NCI-H2171 treated with DMSO at 0.1 percent for 48 hours (cell line): ENCODE measurements at places on chromosomes 4 and X.

DNA sequence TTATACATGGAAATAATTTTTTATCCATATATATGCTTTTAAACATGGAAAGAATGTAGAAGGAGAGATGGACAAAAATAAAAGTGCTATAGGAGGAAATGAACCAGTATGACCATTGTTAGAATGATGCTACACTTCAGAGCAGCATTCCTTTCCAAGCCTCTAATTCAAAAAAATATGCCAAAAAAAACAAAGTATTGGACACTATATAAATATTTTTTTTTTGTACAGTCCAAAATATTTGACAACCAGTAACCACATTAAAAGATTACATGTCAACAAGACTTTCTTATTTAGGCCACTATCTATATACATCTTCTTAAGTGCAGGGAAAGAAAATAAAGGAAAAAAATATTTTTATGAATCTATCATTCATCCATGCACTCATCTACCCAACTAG lies 198.6 kb downstream of the LRBA start:
- no peak for DNase-seq

DNA sequence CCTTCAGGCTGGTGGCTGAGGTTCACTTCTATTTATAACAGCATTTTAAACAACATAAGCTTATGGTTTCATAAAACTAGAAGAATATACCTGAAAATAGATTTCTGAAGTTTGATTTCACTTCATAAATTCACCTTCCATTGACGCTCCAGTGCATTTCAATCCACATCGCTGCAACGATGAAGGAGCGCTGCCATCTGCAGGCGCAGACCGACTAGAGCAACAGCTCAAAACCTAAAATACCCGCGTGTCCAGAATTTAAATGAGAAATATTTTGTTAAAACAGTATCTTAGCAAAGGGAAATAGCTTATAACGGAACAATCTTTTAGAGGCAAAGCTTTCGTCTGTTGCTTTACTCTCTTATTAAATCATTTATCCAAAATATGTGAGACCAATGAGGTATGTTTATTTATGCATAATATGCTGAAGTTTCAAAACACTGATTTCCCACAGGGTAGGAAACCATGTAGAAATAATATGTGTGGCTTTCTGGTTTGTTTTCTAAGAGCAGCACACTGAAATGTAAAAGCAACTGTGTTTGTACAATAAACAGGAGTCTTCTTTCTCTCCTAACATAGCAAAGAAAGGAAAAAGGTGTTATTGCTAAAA lies 816.4 kb upstream of the FRG1 start:
- DNase-seq = no peak

DNA sequence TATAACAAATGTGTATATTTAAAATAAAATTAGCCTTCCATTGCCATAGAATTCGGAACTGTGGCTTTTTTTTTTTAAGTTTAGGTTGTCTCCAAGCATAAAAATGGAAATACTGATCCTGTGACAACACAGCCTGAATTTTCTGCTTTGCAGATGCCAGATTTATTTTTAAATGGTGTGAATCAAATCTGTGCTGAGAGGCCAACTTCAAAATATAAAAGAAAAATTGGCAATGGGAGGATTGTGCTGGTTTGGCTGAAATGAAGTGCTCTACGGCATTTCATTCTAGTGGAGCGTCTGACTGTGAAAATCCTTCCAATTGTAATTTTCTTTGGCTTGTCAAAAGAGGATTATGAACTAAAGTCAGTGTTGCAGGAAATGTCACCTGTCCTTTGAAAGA lies 580.3 kb upstream of the ZFP42 start:
- no peak for DNase-seq

- DNase-seq = no peak
Observed at GRCh38 chrX:19814240-19814639, 73.2 kb downstream of the SH3KBP1 start.

DNA sequence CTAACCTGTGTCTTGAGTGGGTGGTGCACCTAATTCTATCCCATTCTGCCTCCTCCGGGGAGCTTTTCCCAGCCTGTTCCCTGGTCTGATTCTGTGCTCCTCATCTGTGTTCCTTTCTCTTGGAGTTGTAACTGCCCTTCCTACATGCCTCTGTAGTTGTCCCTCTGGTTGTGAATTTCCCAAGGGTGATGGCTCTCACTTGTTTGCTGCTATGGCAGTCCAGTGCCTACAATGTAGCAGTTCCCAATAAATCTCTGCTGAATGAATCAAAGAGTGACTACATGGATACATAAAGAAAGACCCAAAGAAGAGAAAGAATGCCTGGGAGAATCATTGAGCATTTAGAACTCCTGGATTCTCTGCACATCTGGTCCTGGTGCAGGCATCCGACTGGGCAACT lies 141.6 kb downstream of the HS3ST1 start:
- DNase-seq = no peak

GRCh38 chr4:626201-627091 lies 1.1 kb downstream of the PDE6B start:
- no peak for DNase-seq

DNA sequence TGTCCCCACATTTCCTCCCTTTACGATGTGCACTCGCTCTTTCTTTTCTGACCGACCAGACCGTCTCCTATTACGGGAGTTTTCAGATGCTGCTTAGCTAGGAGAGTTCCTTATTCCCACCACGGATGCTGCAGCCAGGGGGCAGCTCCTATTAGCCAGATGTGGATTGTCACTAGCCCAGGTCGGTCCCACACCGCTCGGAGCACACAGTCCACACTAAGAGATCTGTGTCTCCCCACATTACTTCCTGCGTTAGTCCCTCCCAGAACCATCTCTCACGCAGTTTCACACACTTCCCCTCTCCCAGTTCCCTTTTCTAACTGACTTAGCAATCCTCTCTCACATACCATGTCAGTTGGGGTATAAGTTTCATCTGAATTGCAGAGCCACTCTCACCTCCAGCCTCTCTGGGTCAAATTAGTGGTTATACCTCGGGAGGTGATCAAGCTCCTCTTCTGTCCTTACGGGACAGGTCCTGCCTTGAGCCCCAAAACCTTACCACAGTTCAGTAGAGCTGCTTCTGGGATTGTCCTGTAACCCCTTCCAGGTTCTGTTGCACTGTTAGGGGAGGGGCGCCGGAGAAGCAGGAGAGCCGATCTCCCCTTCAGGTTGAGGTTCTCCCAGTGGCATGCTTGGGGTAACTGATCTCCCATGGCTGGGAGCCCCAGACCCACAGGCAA lies 28.2 kb downstream of the SULT1E1 start:
- no peak for DNase-seq

DNA sequence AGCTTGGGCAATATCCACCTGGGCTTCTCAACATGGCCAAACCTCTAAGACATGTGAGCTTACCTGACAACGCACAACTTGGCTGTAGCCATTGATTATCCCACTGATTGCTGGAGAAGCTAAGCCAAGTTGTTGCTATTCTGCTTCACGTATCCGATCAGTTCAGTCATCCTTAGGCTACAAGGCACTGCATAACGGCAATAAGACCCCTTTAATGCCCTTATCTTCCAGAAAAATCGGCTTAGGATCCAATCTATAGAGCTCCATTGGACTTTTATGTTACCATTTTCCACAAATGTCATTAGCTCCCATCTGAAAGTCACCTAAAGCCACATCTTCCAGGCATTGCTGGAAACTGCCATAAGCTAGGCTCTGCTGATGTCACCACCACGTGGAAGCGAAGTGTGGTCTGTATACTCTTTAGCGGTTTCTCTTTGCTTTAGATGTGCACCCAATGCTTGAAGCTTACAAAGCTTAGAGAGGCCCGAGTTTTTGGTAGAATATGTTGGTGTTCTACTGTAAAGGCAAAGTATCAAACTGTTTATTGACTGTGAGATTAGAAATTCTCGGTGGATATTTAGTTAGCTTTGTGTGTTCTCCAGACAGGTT lies 163.1 kb downstream of the CPE start:
- DNase-seq = peak; percentile 23

DNA sequence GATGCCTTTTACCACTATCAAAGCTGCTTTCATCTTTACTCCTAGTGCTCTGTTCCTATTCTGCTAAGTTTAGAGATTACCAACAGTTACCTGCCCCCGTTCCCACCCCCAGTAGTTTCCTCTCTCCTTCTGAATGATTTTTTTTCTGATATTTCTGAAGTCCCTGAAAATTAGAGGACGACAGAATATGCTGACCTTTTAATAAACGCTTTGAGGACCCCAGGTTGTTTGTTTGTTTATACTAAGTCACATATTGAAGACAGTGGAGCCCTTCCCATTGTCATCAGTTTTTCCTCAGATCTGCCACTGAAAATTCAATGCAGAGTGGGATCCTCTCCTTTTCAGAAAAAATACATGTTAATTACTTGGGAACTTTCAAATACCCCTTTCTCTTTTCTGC lies 1039.3 kb upstream of the AGA start:
- DNase-seq = no peak

- DNase-seq = no peak
Observed at GRCh38 chr4:77920371-77920770, 57.7 kb downstream of the MRPL1 start.

DNA sequence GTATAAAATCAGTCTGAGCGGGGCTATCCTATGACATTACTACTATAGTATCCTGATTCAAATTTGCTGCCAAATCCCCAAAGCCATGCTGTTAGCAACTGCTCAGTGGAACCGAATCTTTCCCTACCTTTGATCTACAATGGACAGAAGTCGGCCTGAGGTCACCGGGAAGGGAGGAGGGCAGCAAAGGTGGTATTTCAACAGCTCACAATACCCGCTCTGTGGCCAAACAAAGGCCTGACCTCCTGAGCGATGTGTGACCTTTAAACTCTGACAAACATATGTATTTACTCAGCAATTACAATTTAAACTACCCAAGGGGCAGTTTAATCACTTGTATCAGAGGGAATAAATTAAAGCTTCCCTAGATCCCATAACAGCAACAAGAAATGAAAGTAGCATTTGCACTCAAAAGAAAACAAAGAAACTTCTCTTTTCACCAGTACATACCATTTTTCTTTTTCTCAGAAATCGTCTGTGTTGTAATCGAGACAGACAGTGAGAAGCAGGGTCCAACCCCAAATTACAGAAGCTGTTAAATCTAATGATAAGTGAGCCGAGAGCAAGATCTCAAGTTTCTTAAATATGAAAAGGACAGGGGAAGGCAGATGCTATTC lies 11.6 kb upstream of the TMEM128 start:
- no peak for DNase-seq

DNA sequence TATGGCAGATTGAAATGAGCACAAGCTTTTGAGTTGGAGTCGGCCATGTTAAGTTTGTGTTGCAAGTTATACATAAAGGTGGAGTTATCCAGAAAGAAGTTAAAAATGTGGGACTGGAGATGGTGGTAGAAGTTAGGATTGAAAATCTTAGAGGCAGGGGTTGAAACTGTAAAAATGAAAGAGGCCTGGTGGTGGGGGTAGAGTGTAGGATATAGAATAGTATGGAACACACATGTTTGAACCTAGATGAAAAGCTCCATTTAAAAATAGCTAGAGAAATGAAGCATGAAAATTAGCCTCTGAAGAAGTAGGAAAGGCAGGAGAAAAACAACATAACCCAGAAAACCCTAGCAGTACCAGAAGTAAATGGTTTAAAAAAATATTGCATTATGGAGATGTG lies 131.8 kb upstream of the ENPEP start:
- no peak for DNase-seq

GRCh38 chr4:61044837-61045236 lies 155.3 kb upstream of the ADGRL3 start:
- no peak for DNase-seq

GRCh38 chrX:55161581-55161980 lies 58.6 kb upstream of the PAGE5 start:
- no peak for DNase-seq

- DNase-seq = no peak
Observed at GRCh38 chr4:37528166-37528885, 157.8 kb downstream of the RELL1 start.

DNA sequence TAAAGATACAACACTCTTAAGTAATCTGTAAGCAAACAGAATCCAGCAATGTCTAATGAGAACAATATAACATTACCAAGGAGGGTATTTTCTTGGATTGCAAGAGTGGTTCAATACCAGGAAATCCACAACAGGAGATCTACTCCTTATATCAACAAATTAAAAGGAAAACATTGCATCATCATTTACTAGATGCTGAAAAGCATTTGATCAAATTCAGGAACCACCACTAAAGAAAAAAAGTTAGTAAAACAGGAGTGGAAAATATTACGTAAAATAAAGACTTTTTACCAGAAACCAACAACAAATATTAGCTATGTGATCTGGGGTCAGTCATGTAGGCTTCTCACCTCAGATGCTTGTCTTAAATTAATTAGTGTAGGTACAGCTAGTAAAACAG lies 66.8 kb upstream of the MAB21L2 start:
- no peak for DNase-seq

DNA sequence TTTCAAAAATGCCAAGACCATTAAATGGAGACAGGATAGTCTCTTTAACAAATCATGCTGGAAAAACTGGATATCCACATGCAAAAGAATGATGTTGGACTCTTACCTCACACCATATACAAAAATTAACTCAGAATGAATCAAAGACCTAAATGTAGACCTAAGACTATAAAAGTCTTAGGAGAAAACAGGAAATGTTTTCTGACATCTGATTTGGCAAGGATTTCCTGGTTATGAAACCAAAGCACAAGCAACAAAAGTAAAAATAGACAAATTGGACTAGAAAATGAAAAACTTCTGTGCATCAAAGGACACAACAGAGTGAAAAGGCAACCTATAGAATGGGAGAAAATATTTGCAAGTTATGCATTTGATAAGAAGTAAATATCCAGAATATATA lies 37.6 kb downstream of the ARFIP1 start:
- no peak for DNase-seq

- no peak for DNase-seq
Observed at GRCh38 chrX:132470831-132471230, 18.0 kb downstream of the MBNL3 start.

GRCh38 chr4:40206426-40206825 lies 9.6 kb downstream of the RHOH start:
- DNase-seq = no peak

GRCh38 chrX:50704360-50704759 lies 109.6 kb downstream of the SHROOM4 start:
- DNase-seq = no peak

- no peak for DNase-seq
Observed at GRCh38 chr4:87524456-87524855, 4.7 kb downstream of the SPARCL1 start.

- DNase-seq = no peak
Observed at GRCh38 chrX:2406891-2407518, 93.8 kb downstream of the DHRSX start.

DNA sequence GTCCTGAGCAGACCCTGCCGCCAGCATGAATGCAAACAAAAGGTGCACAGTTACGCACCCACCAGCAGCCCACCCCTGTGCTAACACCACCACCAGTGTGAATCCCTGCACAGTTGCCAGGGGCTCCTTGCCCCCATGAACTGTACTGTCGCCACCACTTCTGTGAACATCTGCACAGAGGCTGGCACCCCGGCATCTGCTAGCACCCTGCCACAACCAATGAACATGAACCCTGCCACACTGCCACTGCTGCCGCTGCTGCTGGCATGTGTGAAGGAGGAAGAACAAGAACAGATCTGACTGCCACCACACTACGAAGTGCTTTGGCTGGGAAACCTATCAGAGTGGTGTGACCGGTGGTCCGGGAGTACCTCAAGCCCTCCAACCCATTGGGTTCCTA lies 261.3 kb downstream of the PARM1 start:
- DNase-seq = no peak

GRCh38 chrX:1027133-1027532 lies 185.3 kb downstream of the CRLF2 start:
- no peak for DNase-seq

GRCh38 chrX:115449742-115450141 lies 111.2 kb upstream of the PLS3 start:
- DNase-seq = no peak
